ENCODE measurements at places on chromosomes 12 and 14. TPM values are rescaled to one million over a fixed set of nuclear protein-coding genes. Genes with fewer than 3 reads are reported as not detected.
A peak's percentile ranks its signal among the peaks of the same experiment; 100 is the strongest.

GRCh38 chr12:69355363-69356028 lies 4.0 kb upstream of the YEATS4 start:
- DNase-seq = no peak

- no peak for DNase-seq
Measured at GRCh38 chr14:103377522-103378037, 7.6 kb upstream of the MARK3 start.

GRCh38 chr12:56061982-56062381 lies 18.0 kb upstream of the ERBB3 start:
- peak; percentile 61 for DNase-seq

DNA sequence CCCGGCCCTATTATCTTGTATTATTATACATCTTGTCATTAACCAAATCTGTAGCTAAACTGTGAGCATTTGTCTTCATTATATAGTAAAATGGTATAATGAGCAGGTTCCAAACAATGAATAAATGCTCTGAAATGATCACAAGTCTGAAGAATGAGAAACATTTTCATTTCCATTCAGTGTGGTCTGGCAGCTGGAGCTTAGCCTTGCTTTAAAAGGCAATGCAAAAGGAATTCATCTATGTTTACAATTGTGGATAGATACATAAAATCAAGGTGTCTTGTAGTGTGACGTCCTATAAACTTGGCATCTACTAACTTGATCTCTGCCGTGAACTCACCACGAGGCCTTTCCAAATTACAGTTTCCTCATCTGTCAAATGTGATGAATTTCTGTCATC lies 168.3 kb downstream of the RMST start:
- peak; percentile 64 for DNase-seq

- DNase-seq = no peak
Measured at GRCh38 chr12:66055837-66056319, 74.7 kb downstream of the LLPH start.

- DNase-seq = no peak
Measured at GRCh38 chr12:64240781-64241180, 18.7 kb upstream of the KICS2 start.

DNA sequence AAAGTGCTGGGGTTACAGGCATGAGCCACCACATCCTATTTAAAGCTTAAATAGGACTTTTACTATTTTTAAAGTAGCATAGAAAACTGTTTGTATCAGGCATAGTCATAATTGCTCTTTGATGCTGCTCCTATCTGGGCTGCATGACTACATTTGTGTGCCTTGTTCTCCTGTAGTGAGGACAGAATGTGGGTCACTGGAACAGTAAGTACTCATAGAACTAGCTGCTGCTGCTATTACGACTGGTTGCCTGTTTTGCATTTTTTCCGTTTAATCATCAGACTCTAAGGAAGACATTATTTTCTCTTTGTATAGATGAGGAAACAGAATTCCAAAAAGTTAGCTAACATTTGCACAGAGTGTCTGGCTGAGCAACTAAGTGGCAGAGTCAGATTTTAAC lies 42.8 kb downstream of the ZC3H14 start:
- DNase-seq = no peak

DNA sequence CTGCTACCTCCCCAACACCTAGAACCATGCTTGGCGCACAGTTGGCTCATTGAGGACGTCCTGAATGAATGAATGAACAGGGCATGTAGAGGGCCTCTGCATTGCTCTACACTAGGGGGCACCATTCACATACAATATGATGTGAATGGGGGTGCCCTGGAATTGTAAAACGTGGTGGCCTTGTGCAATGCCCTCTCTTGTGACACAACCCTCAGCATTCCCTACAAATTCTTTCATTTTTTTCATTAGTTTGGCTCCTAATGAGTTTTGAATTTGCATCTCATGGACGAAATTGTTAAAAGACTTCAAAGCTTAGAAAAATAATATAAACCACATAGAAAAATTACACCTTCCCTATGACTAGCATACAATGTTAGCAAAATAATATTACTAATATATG lies 2.3 kb upstream of the DIO2 start:
- DNase-seq = peak; percentile 62

GRCh38 chr14:56059054-56059453 lies 59.2 kb upstream of the PELI2 start:
- peak; percentile 79 for DNase-seq

DNA sequence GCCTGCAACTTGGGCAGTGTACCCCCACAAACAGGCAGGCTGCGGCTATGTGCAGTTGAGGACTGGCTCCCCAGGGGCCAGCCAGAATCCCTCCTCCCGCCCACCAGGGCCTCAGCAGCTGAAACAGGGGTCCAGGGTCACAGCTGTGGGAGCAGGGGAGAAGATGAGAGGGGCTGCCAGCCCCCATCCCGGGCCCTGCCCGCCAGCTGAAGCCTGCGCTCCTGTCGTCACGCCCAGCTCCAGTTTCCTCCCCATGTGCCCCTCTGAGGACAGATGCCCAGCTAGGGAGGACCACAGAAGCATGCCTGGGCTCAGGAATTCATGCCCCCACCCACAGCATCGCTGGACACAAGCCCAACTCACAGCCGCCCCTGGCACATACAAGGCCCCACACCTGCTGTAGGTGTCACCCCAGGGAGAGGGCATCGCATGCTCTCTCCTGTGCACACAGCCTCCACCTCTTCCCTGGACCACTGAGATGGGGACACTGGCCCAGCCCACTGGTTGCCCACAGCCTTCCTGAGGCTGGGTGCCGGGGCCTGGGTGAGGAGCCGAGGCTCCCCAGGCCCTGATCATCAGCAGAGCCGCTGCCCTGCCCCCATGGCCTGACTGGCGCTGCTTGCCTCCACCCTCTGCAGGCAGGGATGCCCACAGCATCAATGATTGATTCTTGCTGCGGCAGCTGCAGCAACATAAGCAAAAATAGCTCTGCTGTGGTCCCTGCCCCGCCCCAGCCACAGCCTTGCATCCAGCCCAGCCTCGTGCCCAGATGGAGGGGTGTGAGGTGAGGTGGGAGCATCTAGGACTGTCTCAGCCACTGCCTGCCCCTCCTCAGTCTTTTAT lies 3.7 kb upstream of the CLBA1 start:
- no peak for DNase-seq

GRCh38 chr12:46269429-46270241 lies 792 bp upstream of the SLC38A1 start:
- DNase-seq = peak; percentile 63

GRCh38 chr12:122458105-122459035 lies 35.9 kb upstream of the CLIP1 start:
- DNase-seq = no peak

- DNase-seq = no peak
Measured at GRCh38 chr12:53300187-53300586, 692 bp downstream of the MYG1 start.

NRXN3 gene
- total RNA-seq = 2.9 TPM

ZC2HC1C gene
- total RNA-seq = 4.7 TPM

Measured in renal cortical epithelial cell (primary cell).